Lung (tissue), 17 donors: ENCODE measurements at places on chromosomes 2 and 18. TPM values are rescaled to one million over a fixed set of nuclear protein-coding genes. Genes with fewer than 3 reads are reported as not detected.

Gene YES1
- 36.6 TPM for total RNA-seq

Gene UGT1A3
- total RNA-seq = not detected

Gene ALPP
- 7.0 TPM for total RNA-seq

DNA sequence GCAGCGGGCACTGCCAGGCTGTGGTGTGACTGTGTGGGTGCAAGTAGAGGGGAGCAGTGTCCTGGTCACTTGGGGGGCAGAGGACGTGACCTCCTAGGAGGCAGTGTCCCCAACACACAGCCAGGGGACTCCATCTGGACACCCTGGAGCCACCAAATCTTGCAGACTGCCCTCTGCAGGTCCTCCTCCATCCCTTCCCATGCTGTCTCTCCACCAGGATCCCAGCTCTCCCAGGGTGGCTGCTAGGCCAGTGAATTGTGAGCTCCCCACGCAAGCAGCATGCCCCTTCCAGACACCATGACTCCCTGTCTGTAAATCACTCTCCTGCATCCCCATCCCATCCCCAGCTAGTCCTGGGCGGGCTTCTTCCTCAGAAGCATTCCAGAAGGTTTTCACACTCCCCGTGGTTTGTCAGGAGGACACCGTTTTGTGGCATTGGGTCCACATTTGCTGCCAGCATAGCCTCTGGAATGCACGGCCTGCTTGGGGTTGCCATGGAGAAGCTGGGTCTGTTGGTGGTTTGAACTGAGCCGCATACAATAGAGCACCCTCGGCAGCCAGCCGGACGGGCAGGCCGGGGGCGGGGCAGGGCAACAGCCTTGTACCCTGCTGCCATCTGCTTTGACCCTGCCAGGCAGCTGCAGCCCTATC, 210.7 kb downstream of the KLHL29 start:
- H3K4me3 ChIP-seq = no peak overlapping the region
- peaks cover 6% of the 10 kb centered on the region for H3K4me1 ChIP-seq
- H3K27me3 ChIP-seq = no peaks in the 10 kb centered on the region
- H3K36me3 ChIP-seq = no peaks in the 10 kb centered on the region
- peak overlapping the region; percentile 4 for H3K27ac ChIP-seq

Gene NT5C1B
- total RNA-seq = not detected

DNA sequence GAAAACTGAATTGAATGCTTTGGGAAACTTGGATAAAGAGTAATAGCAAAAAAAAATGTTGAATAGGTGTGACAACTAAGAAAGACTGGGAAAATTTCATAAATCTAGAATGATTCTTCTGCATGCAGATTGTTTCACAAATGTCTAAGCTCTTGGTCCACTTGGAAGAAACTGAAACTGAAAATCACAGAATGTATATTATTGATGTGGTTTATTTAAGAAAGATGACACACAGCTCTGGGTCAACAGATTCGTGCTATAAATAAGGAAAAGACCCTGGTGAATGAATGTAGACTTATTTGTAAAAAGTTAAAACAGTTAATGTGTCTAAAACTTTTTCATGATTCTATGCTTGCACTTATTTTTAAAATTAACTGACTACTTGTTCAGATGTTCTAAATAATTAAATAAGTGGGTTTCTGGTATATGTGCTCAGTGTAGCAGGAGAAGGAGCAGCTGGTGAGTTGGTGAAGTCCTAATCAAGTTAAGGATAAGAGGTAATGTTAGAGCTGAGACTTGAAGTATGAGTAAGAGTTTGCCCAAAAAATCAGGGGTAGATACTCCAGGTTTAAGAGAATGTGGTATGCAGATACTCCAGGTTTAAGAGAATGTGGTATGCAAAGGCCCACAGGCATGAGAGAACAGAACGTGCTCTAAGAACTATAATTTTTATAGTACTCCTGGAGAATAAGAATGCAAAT, 24.5 kb downstream of the UGP2 start:
- H3K27me3 ChIP-seq = no peaks in the 10 kb centered on the region
- no peak for DNase-seq
- H3K36me3 ChIP-seq = peaks cover 14% of the 10 kb centered on the region
- H3K27ac ChIP-seq = peak overlapping the region; percentile 45

GRCh38 chr2:2703762-2704427, 372.8 kb upstream of the MYT1L start:
- H3K36me3 ChIP-seq = no peaks in the 10 kb centered on the region
- DNase-seq = no peak
- peaks cover 7% of the 10 kb centered on the region for H3K4me1 ChIP-seq
- H3K4me3 ChIP-seq = no peak overlapping the region
- H3K27me3 ChIP-seq = peaks cover 2% of the 10 kb centered on the region

Gene BIN1
- 36.1 TPM for total RNA-seq

Gene FAM161A
- 3.7 TPM for total RNA-seq

Gene SERPINB11
- not detected for total RNA-seq

Gene TUBA4B
- 5.7 TPM for total RNA-seq
